Inflammatory macrophage (primary cell): ENCODE measurements at places on chromosomes 16 and 17.

- DNase-seq = no peak
These were observed 14.6 kb downstream of the SREBF1 start for GRCh38 chr17:17822189-17822588.

DNA sequence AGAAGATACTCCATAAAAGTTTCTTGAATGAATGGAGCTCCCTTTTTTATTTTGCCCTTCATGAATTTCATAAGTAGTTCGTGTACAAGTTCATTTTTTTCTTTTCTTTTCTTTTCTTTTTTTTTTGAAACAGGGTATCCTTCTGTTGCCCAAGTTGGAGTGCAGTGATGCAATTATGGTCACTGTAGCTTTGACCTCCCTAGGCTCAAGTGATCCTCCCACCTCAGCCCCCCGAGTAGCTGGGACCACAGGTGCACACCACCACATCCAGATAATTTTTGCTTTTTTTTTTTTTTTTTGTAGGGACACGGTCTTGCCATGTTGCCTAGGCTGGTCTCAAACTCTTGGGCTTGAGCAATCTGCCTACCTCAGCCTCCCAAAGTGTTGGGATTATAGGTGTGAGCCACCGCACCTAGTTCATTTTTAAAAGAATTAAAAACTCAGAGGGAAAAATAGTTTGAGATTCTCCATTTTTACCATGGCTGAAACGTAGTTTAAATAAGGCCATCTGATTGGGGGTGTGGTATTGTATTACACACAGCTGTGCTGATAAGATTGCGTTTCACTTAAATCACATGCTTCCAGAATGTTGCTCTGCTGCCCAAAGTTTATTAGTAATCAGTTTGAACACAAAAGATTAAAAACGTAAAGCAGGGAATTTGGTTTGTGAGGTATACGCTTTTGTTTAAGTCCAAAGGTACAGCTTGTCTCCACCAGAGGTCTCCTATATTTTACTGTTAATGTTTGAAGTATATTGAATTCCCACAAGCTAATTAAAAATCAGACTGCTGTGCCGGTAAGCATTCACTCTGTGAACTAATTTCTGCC lies 154.1 kb downstream of the SOCS1 start:
- DNase-seq = no peak

DNA sequence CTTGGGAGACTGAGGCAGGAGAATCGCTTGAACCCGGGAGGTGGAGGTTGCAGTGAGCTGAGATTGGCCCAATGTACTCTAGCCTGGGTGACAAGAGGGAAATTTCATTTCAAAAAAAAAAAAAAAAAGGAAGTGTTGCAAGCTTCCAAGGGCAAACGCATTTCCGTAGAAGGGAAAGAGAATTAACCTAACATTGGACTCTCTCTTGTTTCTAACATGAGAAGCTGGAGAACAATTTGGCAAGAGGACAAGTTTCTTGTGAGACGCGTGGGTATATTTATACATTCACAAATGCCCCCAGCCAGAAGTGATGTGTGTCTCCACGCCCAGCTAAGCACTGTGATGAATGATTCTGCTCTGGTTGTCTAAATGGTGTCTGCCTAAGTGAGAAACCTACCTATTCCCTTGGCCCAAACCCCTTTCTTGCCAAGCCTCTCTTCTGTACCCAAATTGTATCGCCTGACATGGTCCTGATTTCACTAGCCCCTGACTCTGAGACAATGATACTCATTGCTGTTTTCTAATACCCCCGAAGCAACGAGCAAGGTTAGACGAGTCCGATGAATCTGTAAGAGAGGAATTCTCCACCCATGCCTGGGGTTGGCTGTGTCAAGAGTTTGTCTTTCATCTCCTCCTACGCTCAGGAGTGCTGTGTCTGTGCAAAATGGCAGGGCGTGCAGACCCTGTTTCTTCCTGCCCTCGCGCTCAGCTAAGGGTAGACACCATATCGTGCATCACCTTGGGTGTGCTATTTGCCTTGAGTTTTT lies 14.2 kb upstream of the ST6GALNAC2 start:
- peak; percentile 94 for DNase-seq

- no peak for DNase-seq
These were observed 160.3 kb downstream of the RPTOR start for GRCh38 chr17:80704894-80705293.

- no peak for DNase-seq
These were observed 14.2 kb downstream of the C16orf82 start for GRCh38 chr16:27080895-27081294.

DNA sequence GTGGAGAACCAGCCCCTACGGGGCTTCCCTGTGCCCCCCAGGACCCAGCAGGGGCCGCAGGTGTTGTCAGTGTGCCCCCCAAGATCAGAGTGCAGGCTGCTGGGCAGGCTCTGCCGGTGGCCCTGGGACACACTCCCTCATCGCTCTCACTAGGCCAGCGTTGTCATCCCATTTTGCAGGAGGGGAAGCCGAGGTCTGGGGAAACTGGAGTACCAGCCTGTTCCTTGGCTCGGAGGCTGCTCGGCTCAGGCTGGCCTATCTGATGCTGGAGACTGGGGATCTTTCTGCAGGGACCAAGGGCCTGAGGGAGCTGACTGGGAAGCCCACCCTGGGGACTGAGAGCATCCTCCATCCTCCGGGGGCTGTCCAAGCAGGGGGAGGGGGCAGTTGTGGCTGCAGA lies 74.2 kb upstream of the CBX4 start:
- DNase-seq = no peak

GRCh38 chr17:65918500-65918899 lies 273.4 kb downstream of the CEP112 start:
- DNase-seq = no peak

- DNase-seq = peak; percentile 71
These were observed 9.8 kb downstream of the TMEM208 start for GRCh38 chr16:67236563-67237395.

- DNase-seq = no peak
These were observed 85.2 kb downstream of the FTO start for GRCh38 chr16:53789137-53789536.

- no peak for DNase-seq
These were observed 25.2 kb upstream of the HYDIN start for GRCh38 chr16:71255721-71256120.

- no peak for DNase-seq
These were observed 66.4 kb downstream of the PRMT7 start for GRCh38 chr16:68377221-68377620.

- no peak for DNase-seq
These were observed 49.7 kb downstream of the NTN1 start for GRCh38 chr17:9071016-9071415.

DNA sequence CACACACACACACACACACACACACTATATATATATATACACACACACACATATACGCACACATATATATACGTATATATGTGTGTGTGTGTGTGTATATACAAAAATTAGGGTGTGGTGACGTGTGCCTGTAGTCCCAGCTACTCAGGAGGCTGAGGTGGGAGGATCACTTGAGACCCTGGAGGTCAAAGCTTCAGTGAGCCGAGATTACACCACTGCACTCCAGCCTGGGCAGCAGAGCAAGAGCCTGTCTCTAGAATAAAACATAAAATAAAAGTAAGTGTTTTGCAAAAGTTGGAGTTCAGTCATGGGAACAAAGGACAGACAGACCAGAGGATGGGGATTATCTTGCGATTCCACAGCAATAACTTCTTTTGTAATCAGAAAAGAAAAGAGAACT lies 10.8 kb downstream of the NUPR1 start:
- no peak for DNase-seq

DNA sequence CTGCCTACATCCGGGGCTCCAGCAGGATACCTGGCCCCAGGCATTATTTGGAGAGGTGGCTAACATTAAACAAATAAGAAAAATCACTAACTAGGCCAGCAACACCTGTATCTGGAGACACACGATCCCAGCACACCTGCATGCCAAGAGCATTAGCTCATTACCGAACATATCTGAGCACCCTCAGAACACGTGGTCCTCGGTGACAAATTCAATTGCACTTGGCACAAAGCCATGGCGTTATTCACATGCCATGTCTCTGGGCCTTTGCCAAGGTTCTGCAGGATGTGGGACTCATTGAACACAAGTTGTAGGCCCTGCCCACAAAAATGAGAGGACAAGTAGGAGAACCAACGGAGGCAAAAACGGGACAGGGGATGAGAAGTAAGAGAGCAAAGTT lies 552.3 kb downstream of the TOX3 start:
- DNase-seq = no peak

DNA sequence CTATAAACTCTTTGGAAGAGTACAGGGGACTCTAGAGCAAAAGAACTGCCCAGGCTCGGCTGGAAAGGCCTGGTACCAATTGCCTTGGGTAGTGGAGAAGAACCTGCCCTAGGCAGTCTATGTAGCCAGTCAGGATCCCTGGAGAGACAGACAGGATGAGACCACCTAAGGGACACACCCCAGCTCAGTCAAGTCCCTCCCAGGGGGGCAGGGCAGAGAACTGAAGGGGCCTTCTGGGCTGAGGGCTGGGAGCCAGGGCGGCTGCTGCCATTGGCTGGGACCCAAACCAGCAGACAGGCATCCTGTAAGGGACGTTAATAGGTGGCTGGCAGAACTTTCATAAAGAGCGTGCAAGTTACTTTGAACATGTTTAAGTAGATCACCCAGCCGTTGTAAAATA lies 12.8 kb upstream of the SLC38A8 start:
- no peak for DNase-seq

GRCh38 chr17:33335491-33336173 lies 42.5 kb upstream of the ASIC2 start:
- no peak for DNase-seq

- DNase-seq = no peak
These were observed at the start of gene PRR15L for GRCh38 chr17:47957591-47958490. TSS of gene PRR15L (minus strand) at chr17:47957883. CDS start at chr17:47953234, 4,649 bp downstream.

DNA sequence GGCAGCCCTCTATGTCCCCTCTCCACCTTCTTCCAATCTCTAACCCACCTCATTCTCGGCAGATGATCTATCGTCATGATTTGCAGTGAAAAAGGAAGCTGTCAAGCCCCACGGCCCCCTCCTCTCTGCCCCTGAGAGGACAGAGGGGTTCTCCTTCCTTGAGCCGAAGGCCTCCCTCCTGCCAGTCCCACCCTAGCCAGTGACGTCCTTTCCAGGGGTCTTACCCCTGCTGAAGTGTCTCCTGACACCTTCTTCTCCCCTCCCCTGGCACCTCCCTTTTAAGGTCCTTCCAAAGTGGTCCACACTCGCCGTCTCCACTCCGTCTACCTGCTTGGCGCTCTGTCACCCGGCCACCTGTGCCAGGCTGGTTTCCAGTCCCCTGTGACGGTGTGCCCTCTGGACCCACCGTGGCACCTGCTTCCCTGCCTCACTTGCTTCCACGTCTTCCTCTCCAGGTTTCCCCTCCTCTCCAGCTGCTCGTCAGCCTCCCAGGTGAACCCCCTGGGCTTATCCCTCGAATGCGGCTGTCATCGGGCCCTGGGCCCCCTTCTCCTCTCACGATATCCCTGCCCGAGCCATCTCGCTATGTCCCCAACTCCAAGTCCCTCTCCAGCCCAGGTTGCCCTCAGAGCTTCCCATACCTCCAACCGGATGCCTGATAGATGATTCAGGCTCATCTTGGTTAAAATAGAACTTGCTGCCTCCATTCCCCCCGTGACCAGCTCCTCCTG lies 5.7 kb downstream of the CCDC102A start:
- peak; percentile 26 for DNase-seq

DNA sequence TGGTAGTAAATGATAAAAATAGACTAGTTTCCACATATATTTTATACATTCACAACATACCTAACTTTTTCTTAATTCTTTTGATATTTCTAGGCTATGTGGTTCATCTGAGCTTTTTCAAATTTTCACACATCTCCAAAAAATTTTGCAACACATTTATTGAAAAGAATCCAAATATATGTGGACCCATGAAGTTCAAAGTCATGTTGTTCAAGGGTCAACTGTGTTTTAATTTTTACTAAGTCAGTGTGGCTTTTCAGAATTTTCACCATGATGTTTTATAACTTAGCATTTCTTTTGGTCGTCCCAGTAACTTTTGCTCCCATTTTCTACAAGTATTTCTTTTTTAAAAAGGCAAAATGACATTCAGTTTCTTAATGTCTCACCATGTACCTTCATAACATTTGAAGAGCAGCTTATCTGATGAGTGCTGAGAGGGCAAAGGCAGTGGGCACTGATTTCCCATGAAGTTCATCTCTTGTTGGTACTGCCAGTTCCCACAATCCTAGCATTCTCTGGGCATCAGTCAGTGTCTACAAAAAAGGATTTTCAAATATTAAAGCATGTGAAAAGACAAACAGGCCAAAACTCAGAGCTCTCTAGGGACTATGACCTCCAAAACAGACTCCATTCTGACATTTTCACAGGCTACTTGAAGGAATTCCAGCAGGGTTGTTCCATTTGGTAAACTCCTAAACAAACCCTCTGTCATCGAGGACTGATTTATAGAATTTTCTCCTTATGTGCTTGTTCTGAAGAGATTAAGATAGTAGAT lies 80.3 kb downstream of the MRTFB start:
- no peak for DNase-seq
